ENCODE measurements at places on chromosomes 3 and 15. TPM values are rescaled to one million over a fixed set of nuclear protein-coding genes. Genes with fewer than 3 reads are reported as not detected.

Gene ADCY5
- 0.15 TPM for polyA plus RNA-seq

Gene RFC4
- 15.6 TPM for polyA plus RNA-seq

Gene FEZF2
- not detected for polyA plus RNA-seq

DNA sequence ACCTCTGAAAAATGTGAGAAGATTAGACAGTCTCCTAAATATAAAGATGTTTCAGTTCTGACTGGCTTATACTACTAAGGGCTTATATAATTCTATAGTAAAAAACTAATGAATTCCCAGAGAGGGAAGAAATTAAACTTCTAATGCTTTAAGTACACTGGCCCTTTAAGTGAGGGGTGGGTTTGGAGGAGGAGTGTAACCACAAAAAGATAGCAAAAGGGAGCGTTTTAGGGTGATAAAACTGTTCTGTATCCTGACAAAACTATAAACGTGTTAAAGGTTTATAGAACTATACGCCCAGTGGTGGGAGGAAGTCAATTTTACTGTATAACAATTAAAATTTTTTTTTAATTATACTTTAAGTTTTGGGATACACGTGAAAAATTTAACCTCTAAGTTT, 45.8 kb downstream of the CEP152 start:
- no peaks in the 10 kb centered on the region for H3K4me1 ChIP-seq
- H3K4me3 ChIP-seq: no peak overlapping the region
- peaks cover 27% of the 10 kb centered on the region for H3K36me3 ChIP-seq
- no peaks in the 10 kb centered on the region for H3K27me3 ChIP-seq
- no peak overlapping the region for H3K27ac ChIP-seq

DNA sequence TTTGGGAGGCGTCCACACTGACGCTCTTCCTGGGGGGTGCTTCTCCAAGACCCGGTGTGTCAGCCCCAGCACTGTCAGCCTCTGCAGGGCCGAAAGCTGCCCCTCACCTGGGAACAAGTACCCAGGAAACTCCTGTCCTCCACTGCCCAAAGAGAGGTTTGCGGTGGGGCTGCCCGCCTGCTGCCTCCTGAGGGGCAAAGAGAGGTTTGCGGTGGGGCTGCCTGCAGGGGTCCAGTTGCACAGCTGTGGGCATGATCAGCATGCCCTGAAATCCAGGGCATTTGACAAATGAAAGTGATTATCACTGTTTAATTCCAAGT, 15.1 kb upstream of the SNRPA1 start:
- H3K4me1 ChIP-seq: no peaks in the 10 kb centered on the region
- no peak for DNase-seq
- H3K36me3 ChIP-seq: no peaks in the 10 kb centered on the region
- H3K4me3 ChIP-seq: no peak overlapping the region
- H3K27ac ChIP-seq: no peak overlapping the region
- no peaks in the 10 kb centered on the region for H3K27me3 ChIP-seq

- no peaks in the 10 kb centered on the region for H3K36me3 ChIP-seq
- H3K4me3 ChIP-seq: no peak overlapping the region
- peaks cover 3% of the 10 kb centered on the region for H3K27me3 ChIP-seq
- no peak for DNase-seq
These were observed 45.0 kb downstream of the CLSTN2 start for GRCh38 chr3:139979991-139980390.

Data from CD4-positive, CD25-positive, alpha-beta regulatory T cell (primary cell).